ENCODE measurements at places on chromosomes 3 and 15.

DNA sequence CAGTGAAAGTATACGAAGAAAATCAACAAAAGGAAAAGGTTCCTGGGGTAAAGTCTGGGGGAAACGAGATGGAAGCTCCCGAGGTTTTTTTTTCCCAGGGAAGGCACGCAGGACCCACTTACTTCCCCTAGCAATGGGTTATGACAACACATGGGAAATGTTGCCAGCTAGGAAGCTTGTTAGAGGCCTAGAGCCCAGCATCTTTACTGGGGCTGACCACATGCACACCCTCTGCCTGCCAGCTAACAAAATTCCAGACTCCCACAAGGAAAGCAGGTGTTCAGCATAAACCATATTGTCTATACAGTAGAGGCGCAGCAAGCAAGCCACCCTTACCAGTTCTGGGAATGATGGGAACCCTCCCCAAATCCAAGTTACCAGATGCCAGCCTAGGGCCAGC lies 258.8 kb upstream of the NR2E3 start:
- DNase-seq: no peak

GRCh38 chr3:177478170-177478867 lies 281.0 kb upstream of the TBL1XR1 start:
- no peak for DNase-seq

DNA sequence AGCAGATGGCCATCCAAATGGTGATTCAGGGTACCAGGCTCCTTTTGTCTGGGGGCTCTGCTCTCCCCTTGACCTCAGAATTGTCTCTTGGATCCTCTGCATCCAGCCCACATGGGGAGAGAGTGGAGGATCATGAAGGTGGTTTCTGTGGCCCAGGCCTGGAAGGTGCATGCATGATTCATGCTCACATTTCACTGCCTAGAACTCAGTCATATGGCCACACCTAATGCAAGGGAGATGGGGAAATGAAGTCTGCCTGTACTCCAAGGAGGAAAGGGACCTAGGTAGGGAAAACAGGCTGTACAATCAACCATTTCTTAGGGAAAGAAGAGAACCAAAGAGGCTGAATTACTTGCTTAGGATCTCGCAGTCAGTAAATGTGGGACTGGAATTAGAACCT lies 15.1 kb downstream of the HRG start:
- no peak for DNase-seq

GRCh38 chr3:43215663-43216275 lies 70.6 kb upstream of the SNRK start:
- no peak for DNase-seq

- DNase-seq: no peak
Observed at GRCh38 chr3:97835761-97836160, 13.9 kb downstream of the CRYBG3 start.

DNA sequence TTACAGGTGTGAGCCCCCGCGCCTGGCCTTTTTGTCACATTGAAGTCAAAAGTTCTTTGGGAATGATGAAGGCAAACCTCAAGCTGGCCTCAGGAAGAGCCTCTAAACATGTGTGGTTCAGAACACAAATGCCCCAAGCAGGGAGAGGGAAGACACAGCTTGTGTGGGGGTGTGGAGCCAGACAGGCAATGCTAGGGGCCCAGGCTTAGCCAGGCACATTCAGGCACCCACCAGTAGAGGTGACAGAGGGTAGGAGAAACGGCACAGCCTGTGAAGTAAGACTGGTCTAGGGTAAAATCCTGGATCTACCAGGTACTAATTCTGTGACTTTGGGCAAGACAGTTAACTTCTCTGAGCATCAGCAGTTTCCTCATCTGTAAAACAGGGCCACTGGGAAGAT lies 3.5 kb downstream of the HDC start:
- no peak for DNase-seq

DNA sequence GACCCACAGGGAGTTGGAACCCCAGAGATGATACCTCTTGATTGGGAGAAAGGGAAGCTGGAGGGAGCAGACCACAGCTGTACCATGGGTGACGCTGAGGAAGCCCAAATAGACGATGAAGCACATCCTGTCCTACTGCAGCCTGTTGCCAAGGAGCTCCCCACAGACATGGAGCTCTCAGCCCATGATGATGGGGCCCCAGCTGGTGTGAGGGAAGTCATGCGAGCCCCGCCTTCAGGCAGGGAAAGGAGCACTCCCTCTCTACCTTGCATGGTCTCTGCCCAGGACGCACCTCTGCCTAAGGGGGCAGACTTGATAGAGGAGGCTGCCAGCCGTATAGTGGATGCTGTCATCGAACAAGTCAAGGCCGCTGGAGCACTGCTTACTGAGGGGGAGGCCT lies 201.1 kb downstream of the AKAP13 start:
- DNase-seq: no peak

GRCh38 chr3:195549931-195550519 lies 6.9 kb upstream of the PPP1R2 start:
- DNase-seq: no peak

GRCh38 chr3:197828-198491 lies 1.4 kb downstream of the CHL1 start:
- DNase-seq: no peak

DNA sequence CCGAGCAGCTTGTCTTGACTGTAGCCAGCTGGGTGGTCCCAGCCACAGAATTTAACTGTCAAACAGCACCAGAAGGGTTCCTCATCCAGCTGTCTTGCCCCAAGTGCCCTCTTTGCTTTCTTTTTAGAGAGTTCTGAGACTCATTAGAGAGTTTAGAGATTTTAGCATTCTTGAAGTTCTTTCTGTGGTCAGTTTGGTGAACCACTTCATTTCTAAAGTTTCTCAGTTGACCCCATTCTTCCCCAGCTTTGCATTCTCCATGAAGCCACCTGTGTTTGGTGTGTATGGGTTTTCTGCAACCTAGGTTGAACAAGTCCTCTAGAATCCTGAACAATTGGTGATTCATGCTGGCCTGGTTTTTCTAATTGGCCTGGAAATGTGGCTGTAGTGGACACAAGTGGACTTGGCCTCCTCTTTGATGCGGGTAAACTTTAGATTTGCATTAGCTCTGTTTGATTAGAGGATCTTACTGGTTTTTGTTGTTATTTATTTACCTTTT lies 33.7 kb downstream of the FLNB start:
- no peak for DNase-seq

DNA sequence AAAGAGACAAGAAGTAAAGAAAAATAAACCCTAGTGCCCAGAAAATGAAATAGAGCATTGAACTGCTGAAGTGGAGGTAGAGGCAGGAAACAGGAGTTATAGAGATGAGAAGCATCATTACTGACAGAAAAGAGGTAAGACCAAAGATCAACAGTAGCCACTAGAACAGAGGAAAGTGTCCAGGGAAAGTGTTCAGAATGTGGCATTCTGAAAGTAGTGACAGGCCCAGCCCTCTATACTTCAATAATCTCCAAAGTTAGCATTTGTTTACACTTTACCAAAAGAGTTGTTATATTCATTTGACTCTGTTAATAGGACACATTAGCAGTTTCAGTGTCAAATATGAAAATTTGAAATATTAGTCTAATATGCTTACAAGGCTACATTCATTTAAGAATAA lies 727.1 kb upstream of the NECTIN3 start:
- no peak for DNase-seq

DNA sequence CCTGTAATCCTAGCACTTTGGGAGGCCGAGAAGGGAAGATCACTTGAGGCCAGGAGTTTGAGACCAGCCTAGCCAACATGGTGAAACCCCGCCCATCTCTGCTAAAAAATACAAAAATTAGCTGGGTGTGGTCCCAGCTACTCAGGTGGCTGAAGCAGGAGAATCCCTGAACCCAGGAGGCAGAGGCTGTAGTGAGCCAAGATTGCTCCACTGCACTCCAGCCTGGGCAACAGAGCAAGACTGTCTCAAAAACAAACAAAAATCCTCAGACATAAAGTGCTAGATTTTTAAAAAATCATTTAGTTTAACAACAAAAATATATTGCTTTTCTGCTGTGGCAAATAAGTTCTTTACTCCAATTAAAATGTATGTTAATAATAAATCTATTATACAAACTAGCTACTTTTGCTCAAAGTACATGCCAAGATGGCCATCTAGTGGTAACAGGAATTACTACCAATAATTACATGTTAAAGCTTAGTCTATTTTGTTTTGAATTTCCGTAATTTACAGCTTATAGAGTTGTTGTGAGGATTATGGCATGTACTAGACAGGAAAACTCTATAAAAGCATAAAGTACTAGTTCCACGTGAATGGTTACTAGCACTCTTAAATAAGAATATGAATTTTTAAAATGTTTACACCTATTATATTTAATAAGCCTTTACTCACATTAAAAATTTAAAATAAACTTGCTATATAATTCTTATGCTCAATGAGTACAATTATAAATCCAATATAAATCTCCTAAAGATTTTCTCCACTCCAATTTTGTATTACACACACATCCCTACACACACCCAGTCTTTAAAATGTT lies 39.0 kb downstream of the GABPB1 start:
- DNase-seq: no peak

- DNase-seq: no peak
Observed at GRCh38 chr15:60324706-60325438, 72.9 kb downstream of the ANXA2 start.

GRCh38 chr3:133301194-133301593 lies 98.7 kb upstream of the BFSP2 start:
- DNase-seq: no peak

- no peak for DNase-seq
Observed at GRCh38 chr15:70715840-70716485, 47.4 kb downstream of the UACA start.

DNA sequence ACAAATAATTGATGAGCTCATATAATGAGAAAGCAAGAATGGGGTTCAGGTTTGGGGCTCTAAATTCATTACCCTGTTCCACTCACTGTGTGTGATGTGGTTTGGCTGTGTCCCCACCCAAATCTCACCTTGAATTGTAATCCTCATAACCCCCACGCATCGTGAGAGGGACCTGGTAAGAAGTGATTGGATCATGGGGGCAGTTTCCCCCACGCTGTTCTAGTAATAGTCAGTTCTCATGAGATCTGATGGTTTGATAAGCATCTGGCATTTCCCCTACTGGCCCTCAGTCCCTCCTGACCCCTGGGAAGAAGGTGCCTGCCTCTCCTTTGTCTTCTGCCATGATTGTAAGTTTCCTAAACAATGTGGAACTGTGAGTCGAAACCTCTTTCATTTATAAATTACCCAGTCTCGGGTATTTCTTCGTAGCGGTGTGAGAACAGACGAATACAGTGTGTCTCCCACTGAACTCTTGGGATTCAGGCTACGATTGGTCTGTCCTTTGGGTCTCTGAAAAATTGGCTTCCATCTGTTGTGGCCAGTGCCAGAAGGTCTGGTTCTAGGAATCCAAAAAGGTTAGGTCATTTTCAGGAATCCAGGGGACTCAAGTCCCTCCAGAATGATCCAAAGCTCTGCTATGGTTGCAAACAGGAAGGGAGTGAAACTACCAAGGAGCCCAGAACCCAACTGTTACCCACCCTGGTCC lies 87.7 kb downstream of the XXYLT1 start:
- no peak for DNase-seq

DNA sequence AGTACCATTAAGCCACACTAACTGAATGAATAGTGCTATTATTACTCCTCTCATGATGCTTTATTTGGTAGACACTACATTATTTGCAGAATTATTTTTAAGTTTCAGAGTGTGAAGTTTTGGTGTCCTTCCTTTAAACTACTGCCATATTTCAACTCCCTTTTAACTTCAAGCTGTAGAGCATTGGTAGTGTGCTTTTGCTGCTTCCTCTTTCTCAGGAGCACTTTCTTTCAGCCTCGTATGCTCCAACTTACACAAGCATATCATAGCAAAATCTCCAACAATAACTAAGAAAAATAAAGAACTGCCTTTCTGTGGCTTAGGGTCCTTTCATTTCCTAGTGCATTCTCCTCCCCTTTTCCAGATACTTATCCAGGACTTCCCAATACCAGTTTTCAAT lies 476.4 kb upstream of the AGTR1 start:
- DNase-seq: no peak

GRCh38 chr3:141789281-141789680 lies 26.1 kb downstream of the GRK7 start:
- no peak for DNase-seq

DNA sequence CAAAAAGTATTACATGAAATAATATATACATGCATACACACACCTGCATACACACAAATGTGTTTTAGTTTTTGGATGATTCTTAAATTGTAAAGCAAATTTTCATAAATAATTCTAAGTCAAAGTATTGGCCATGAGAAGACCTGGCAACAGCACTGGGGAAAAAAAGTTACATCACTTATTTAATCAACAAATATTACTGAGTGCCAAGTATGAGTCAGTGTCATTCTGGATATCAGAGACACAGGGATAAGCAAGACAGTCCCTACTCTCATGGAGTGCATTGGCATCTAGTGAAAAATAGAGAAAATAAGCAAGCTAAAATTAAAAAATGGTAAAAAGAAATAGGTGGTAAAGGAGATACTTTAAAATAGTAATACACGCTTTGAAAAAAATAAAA lies 29.4 kb upstream of the GUCA1C start:
- no peak for DNase-seq

- no peak for DNase-seq
Observed at GRCh38 chr3:141708367-141708766, 29.7 kb upstream of the RNF7 start.

DNA sequence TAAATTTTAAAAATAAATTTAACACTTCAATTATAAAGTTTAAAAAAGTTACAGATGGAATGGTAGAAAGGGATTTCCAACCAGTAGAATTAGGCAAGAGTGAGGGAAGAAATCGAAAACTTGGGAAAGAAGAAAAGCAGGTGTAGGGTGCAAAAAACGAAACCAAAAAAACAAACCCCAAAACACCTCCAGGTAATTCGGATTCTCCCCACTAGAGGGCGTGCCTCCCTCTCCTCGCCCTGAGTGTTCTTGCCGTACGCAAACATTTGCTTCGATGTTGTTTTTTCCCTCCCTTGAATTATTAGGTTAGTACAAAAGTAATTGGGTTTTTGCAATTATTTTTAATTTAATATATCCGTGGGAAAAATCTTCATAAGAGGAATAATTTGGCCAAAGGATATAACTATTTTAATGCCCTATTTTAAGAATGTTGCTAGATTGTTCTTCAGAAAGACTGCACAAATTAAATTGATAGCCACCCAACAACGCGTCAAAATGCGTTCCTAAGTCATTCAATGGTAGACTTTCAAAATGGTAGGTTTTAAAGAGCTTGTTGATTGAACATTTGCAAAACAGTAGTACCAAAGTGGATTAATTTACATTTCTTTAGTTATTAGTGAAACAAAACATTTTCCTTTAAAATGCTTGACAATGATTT lies 63.7 kb downstream of the SLC30A4 start:
- DNase-seq: peak; percentile 5

GRCh38 chr15:61521953-61522352 lies 292.9 kb upstream of the RORA start:
- no peak for DNase-seq

DNA sequence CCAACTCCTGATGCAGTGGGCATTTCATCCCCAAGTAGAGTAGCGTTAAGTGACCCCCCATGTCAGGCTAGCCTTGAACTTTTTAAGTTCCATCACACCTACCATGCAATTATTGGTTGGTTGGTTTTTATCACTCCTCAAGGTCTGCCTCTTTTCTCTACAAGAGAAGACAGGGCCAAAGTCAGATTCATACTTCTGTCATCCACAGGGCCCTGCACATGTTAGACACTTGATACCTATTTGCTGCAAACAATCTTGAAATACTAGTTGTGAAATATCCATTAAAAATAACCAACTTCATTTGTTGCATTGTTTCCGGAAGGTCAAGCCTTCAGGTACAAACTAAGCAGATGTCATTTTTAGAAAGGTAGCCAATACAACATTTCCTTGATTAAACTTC lies 1.2 kb downstream of the CMSS1 start:
- DNase-seq: no peak

Data from NCI-H2081 treated with DMSO at 0.1 percent for 48 hours (cell line).